C1 segment of cervical spinal cord (tissue), 14 donors: ENCODE measurements at places on chromosomes 12 and 14.

DNA sequence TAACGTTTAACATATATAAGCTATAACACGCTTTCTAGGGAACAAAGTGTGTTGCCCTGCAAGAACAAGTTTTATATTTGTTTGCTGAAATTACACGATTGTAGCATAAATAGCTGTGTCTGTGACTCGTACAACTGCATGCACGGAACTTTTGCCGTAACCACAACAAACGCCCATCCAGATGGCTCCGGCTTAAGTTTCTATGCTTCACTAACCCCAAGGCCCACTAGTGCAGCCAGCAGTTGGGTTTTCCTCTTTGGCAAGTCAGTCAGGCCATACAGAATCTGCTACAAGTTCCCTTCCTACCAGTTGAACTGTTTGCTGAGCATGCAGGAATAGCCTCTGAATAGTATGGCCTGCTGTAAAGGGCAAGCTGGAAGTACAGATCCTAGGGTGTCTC, 12.1 kb downstream of the CSRP2 start:
- no peak for DNase-seq

- no peak for DNase-seq
These were observed 163.5 kb upstream of the NEDD1 start for GRCh38 chr12:96743606-96744005.

- no peak for DNase-seq
These were observed 62.6 kb downstream of the FAR2 start for GRCh38 chr12:29211696-29212095.

DNA sequence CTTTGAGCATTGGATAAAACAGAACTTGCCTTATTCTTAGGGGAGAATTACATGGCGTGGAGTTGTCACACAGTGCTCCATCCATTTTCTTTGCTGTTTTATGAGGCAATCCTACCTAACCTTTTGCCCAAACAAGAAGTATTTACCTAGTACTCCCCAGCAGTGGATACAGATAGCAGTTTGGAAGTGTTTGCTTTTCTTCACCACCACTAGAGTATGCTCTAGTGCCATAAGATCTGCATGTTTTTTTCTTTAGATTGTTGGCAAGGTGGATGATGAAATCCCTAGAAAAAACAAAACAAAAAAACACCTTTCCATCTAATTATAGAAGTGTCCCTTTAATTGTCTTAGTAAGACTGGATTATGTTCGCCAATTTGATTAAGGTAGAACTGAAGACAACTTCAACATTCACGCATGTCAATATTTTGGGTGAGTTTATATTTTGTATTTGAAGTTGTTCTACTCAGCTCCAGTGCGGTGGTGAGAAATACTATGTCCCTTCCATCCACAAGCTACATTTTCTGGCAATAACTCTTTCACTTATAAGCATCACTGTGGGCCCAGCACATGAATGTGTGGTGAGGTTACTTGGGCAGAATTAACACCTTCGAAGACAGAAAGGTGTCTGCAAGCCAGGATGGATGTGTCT, 23.6 kb upstream of the TMEM260 start:
- no peak for DNase-seq

GRCh38 chr12:89067421-89068187, 284.7 kb downstream of the DUSP6 start:
- no peak for DNase-seq

- no peak for DNase-seq
These were observed 171.8 kb downstream of the BTG1 start for GRCh38 chr12:91973813-91974212.

DNA sequence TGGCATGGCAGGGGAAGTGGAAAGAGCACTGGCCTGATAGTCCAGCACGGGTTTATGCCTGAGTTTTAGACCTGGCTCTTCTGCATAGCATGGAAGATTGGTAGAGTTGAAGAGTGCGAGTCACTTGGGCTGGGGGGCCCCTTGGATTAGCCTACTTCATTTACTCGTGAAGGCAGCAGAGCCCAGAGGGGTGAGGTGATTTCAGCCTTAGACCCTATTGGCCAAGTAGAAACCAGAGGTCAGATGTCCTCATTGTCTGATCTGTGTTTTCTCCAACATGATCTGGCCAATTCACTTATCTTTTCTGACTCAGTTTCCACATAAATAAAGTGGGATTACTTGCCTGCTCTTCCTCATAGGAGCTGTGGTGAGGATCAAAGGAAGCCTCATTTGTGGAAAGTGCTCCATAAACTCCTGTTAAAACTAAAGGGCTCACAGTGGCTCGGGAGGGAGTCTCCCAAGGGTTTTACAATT, 1.9 kb downstream of the PLEKHG3 start:
- no peak for DNase-seq

DNA sequence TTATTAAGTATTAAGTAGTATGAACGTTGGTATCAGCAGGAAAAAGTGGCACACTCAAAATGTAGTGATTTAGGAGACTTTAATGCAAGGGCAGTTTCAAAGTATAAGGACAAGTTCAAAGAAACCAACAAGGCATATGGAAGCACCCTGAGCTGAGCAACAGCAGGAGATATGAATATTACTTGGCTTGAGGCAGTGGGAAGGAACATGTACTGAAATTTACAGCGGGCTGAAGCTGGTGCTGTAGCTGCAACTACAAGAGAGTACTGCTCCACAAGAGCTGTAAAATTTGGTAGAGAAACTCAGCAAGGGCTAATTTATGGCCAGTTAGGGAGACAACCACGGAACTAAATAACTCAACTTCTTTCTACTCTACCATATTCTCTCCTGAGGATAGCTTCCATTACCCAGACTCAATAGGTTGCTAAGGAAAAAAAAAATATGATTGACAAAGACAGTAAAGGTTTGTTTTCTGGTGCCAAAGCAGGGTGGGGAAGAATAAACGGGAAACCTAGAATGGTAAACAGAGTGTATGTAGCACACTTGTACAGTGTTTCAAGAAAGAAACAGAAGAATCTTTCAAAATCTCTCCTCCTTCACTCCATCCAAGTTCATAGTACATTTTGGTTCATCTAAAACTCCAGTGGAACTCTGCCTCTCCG, 487.8 kb upstream of the MGAT4C start:
- DNase-seq, result no peak

- no peak for DNase-seq
These were observed 53.7 kb downstream of the TMTC2 start for GRCh38 chr12:82740129-82741000.
